ENCODE measurements at places on chromosomes 6 and 20. TPM values are rescaled to one million over a fixed set of nuclear protein-coding genes. Genes with fewer than 3 reads are reported as not detected.

BAG2 gene
- total RNA-seq = 15.4 TPM

DNA sequence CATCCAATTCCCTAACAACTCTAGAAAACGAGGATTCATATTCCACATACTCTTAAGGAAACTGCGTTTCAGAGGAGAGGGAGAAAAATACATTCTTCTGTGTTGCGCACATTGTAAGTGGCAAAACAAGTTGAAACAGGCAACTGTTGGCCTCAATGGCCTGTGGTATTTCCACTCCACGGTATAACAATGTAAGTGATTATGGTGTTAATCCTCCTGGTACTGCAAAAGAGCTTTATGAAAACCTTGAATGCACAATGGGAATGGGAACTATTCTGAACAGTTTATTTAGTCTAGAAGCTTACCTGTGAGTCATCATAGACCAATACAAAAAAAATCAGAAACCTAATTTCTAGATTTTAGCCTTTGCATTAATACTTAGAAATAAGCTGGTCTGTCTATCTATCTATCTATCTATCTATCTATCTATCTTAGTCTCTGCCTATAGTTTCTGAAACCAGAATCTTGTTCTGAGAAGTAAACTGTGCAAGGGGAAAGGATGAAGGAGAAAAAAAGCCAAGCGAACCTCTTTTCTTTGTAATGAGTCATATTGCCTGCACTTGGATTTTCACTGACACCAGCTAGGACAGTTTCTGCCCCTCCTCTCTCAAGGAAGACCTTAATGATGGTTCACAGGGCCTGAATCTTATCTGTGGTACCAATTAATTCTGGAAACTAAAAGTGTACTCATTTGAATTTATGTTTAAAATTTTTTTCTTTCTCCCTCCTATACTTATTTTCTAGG lies 101.5 kb downstream of the RNF144B start:
- DNase-seq = no peak

- DNase-seq = no peak
Observed at GRCh38 chr20:22394583-22394982, 189.8 kb downstream of the FOXA2 start.

GRCh38 chr6:149209871-149210775 lies 107.4 kb upstream of the TAB2 start:
- DNase-seq = no peak

PLCB1 gene
- 7.2 TPM for total RNA-seq

DNA sequence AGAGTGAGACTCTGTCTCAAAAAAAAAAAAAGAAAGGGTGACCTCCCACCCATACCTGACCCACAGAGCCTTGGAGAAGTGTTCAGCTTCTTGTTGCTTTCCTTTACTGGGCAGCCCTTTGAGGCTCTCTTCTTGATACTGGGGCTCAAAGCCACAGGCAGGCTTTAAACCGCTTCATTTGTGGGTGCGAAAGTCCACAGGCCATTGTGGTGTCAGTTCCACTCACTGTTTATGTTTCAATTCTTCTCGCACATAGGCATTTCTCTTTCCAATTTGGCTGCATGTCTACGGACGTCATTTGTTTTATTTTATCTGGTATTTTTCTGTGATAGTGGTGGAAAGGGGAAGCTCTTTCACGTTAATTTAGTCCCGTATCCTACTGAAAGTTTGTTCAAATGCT lies 34.6 kb downstream of the PPARD start:
- no peak for DNase-seq

GRCh38 chr20:22909436-22909835 lies 125.7 kb upstream of the SSTR4 start:
- DNase-seq = no peak

PCK1 gene
- 4.4 TPM for total RNA-seq

DNA sequence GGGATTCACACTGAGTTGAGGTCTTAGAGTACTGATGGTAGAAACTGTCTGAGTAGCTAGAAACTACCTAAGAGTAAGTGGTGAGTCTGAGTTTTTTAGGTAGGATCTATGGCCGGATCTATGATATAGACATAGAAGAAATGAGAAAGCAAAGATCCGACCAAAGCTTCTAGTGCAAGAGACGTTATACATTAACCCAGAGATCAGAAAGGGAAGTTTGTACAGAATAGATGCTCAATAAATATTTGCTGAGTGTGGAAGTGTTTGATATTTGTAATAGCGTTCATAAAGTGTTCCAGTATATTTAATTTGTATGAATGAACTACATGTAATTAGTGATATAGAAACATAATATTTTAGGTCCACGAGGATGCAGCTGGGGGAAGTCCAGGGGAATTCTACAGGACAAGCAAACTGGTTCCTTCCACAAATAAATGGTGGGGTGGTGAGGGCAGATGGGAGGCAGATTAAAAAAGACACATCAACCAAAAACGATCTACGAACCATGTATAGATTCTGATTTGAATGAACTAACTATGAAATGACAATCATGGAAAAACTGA lies 31.9 kb upstream of the JARID2 start:
- no peak for DNase-seq

HLA-DPA1 gene
- 42.8 TPM for total RNA-seq

PTPRT gene
- total RNA-seq = 0.19 TPM

- DNase-seq = no peak
Observed at GRCh38 chr6:121436274-121436857, 920 bp downstream of the GJA1 start.

SLC35F1 gene
- 5.8 TPM for total RNA-seq

Data from Right ventricle myocardium inferior (tissue), 1 donor.